COLO829 (cell line): ENCODE measurements at places on chromosomes 12 and 14.

DNA sequence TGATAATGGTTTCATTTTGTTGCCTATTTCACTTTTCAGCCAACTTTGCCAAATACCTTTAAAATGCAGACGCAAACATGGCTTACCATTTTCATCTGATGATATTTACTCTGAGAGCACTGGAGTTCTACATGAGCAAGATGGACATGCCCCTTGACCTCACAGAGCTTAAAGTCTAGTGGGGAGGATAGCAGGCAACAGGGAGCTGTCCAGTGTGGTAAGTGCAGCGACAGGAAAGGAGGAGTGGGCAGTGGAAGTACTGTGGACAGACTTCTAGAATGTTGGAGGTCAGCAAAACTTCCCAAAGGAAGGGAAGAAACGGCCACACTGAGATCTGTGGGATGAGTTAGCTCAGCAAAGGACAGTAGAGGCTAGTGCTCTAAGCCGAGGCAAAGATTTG, 25.3 kb downstream of the LRIG3 start:
- DNase-seq: no peak

GRCh38 chr14:20587489-20588154, at the start of gene RNASE11:
Gene RNASE11 (minus strand): TSS chr14:20588001.
- DNase-seq: no peak

DNA sequence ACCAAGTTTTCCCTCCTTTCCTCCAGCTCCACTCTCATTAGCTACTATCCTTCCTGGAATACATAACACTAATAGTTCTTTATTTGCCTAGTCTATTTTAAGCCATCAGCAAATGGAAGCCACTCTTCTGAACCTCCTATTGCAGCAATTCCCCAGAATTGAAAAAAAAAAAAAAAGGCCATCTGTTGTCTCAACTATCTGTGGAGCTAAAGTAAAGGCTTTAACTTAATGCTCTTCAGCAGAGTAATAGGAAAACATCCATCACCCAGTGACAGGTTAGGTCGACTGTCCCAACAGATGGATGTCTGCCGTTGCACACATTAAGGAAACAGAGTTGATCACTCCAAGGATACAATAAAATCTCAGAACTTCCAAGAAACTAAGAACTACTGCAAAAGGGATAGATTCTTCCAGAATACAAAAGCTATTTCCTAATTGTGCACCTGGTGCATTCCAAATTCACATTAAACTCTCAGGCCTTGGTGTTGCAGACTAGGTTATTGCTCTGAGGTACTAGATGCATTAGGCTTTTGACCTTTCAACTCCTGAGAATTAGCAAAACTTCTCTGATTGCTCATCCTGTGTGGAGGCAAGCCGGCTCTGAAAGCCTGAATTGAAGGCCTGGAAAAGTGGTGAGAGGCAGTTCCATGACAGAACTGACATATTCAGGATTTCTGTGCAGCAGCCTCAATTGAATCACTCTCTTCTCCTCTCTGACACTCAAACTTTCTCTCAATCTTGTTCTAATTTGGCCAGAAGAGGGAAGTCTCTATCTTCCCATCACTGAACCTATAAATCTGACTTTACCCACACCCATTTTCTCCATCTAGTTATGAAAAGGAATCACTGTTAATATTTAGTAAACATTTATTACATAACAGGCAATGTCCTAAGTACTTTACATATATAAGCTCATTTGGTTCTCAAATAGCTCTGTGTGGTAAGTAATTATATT, 238.4 kb upstream of the HMGA2 start:
- no peak for DNase-seq

- DNase-seq: no peak
Observed at GRCh38 chr12:64701283-64701682, 57.9 kb downstream of the GNS start.
